ENCODE measurements at places on chromosomes 12 and 14.
A peak's percentile ranks its signal among the peaks of the same experiment; 100 is the strongest.

- no peak for DNase-seq
Observed at GRCh38 chr12:51460519-51460918, 35.9 kb downstream of the SLC4A8 start.

GRCh38 chr14:21063479-21063878 is 5.9 kb downstream of the RNASE8 start:
- DNase-seq = no peak

GRCh38 chr12:29148596-29148910 is 525 bp upstream of the FAR2 start:
- no peak for DNase-seq

DNA sequence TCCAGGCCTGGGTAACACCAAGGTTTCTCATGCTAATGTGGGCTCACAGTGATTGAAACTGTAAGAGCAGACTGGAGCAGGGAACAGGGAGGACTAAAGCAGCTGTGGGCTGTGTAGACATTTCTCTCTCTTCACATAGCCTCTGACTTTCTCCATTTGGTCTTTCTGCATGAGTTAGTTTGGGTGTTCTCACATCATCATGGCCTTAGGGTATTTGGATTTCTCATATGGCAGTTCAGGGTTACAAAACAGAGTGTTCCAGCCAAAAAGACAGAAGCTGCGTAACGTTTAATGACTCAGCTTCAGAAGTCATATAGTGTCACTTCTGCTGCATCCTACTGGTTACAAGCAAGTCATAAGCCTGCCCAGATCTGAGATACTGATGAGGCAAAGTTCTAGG is 52.0 kb upstream of the OSBPL8 start:
- DNase-seq = no peak

GRCh38 chr12:1776170-1776921 is 44.0 kb upstream of the LRTM2 start:
- no peak for DNase-seq

- no peak for DNase-seq
Observed at GRCh38 chr12:110627500-110628195, 13.7 kb downstream of the TCTN1 start.

DNA sequence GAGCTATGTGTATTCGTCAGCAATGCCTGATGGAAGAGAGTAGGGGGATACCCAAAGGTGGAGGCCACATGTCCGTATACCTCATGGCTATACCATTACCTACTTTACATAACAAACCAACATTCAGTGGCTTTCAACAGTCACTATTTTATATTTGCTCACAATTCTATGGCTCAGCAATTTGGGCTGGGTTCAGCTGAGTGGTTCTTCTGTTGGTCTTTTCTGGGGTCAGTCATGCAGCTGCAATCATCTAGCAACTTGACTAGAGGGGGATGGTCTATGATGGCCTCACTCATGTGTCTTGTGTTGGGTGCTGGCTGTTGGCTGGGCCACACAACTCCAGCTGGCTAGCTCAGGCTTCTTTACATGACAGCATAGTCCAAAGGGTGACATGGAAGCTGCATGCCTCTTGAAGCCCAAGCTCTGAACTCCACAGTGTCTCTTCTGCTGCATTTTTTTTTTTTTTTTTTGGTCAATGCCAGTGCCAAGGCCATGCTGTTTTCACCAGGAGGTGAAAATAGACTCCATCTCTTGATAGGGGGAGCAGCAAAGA is 53.7 kb downstream of the RIN3 start:
- DNase-seq = no peak

GRCh38 chr12:41188058-41188840 is at the start of gene PDZRN4:
TSS of gene PDZRN4 (plus strand) at chr12:41188320.
- DNase-seq = no peak

DNA sequence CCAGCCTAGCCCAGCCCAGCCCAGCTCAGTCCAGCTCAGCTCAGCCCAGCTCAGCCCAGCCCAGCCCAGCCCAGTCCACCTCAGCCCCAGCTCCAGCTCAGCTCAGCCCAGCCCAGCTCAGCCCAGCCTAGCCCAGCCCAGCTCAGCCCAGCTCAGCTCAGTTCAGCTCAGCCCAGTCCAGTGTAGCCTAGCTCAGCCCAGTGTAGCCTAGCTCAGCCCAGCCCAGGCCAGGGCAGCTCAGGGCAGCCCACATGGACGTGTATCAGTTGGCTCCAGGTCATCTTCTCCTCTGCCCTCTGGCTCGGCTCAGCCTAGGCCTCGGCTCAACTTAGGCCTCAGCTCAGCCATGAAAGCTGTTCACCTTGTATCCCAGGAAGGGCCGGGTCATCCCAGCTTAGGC is 64.7 kb downstream of the TMEM121 start:
- DNase-seq = no peak

- no peak for DNase-seq
Observed at GRCh38 chr12:114729731-114730130, 45.8 kb upstream of the TBX3 start.

GRCh38 chr14:104462651-104463630 is 116.6 kb upstream of the C14orf180 start:
- no peak for DNase-seq

- peak; percentile 44 for DNase-seq
Observed at GRCh38 chr12:62817556-62818271, 117.2 kb downstream of the PPM1H start.

- no peak for DNase-seq
Observed at GRCh38 chr14:76917745-76918255, 91.6 kb downstream of the LRRC74A start.

GRCh38 chr12:19529951-19530636 is 90.8 kb downstream of the AEBP2 start:
- DNase-seq = no peak

- no peak for DNase-seq
Observed at GRCh38 chr12:7583471-7583870, 79.9 kb upstream of the CD163 start.

DNA sequence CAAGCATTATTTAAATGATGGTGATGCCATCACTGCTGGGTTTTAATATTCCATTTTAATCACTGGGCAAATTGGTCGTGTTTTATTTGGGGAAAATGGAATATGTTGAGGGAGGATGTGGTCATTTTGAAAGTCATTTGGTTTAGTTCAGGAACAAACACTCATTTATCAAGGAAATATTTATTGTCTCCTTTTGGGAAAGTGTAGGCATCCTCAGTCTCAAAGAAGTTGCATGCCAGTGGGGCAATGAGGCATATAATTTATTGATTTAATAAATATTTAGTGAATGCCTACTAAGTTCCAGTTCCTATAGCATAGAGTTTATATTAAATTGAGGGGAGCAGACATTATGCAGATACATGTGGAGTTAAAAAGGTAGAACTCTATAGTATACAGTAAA is 134.3 kb downstream of the NPAS3 start:
- no peak for DNase-seq

DNA sequence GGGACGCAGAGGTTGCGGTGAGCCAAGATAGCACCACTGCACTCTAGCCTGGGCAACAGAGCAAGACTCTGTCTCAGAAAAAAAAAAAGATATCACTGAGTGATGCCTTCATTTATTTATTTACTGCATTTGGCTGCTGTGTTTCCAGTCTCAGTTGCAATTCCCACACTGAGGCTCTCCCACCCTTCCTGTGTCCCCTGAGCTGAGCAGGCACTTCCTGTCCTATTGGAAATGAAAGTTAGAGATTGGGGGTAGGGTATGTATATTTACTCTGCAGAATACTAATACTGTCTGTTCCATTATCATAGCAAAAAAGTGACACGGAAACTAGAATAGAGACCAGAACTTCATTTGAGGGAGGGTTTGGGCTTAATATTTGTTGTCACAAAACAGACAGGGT is 1.6 kb upstream of the RBMS2 start:
- no peak for DNase-seq

GRCh38 chr12:56321027-56321426 is 5.2 kb upstream of the CNPY2 start:
- DNase-seq = no peak

DNA sequence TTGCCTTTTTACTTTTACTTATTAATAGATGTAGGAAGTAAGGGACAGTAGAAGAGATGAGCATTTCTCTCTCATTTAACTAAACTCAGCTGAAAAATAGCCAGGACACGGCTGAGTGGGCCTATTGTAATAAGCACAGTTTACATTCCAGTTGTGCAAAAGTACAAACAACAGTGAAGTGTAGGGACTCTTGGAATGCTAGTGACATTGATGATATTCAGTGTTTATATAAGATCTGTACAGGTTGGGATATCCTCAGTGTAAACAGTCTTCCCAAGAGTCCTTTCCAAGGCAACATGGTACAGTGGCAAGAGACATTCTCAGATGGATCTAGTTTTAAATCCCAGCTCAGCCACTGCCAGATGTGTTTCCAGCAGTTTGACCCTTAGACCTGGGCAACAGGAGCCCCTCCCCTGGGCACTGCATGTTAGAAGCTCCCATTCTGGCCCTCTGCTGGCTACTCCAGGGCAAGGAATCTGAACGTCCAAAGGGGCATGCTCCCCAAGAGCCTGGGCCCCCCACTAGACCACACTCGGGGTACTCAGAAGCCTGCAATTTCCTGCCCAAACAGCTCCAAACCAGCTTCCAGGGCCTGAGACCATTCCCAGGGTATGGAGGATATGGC is 55.3 kb downstream of the STAB2 start:
- DNase-seq = no peak

DNA sequence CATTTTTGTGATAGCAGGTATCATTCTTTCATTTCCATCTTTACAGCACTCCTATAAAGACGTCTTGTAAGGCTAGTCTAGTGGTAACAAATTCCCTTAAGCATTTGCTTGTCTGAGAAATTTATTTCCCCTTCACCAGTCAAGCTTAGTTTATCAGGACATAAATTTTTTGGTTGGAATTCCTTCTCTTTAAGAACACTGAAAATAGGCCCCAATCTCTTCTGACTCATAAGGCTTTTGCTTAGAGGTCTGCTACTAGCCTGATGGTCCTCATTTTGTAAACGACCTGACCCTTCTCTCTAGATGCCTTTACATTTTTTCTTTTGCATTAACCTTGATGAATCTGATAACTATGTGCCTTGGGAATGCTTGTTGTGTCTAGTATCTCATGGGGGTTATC is 20.3 kb downstream of the OLR1 start:
- DNase-seq = no peak
